ENCODE measurements at places on chromosomes 12 and 14.
A peak's percentile ranks its signal among the peaks of the same experiment; 100 is the strongest.

GRCh38 chr12:1593174-1594005 lies 991 bp downstream of the FBXL14 start:
- no peak for DNase-seq

DNA sequence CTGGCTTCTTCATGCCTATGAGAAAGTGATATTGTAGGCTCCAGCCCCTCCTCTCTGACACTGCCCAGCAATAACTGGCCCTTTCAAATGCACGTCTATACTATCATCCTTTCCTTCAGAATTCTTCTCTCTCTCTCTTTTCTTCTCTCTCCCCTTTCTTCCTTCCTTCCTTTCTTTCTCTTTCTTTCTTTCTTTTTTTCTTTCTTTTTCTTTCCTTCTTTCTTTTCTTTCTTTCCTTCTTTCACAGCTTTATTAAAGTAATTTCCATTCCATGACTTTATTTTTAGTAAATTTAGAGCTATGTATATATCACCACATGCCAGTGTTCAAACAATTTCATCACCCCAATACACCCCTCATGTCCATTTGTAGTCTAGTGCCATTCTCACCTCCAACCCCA lies 302.1 kb downstream of the RPAP3 start:
- no peak for DNase-seq

DNA sequence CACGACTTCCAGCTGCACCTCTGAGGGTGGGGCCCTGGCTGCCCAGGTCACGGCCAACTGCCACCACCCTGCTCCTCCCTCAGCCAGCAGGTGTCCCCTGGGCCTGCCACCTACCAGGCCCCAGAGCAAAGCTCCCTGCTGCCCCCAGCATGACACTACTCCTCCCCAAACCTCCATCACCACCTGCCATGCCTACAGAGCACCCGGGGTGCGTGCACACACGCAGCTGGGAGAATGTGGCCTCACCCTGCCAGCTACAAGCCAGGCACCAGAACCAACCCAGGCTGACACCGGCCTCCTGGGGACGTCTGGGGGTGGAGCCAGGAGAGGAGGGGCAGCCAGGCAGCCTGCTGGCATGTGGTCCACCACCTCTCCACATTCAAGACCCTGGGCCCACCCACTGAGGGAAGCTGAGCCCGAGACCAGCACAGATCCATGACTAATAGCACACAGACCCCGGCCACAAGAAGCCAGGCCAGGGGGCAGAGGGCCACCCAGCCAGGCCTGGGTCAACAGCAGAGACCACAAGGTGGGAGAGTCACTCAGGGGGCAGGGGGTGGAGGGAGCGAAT lies 3.4 kb downstream of the JAG2 start:
- no peak for DNase-seq

GRCh38 chr14:51676549-51676948 lies 24.8 kb downstream of the FRMD6 start:
- DNase-seq: no peak

DNA sequence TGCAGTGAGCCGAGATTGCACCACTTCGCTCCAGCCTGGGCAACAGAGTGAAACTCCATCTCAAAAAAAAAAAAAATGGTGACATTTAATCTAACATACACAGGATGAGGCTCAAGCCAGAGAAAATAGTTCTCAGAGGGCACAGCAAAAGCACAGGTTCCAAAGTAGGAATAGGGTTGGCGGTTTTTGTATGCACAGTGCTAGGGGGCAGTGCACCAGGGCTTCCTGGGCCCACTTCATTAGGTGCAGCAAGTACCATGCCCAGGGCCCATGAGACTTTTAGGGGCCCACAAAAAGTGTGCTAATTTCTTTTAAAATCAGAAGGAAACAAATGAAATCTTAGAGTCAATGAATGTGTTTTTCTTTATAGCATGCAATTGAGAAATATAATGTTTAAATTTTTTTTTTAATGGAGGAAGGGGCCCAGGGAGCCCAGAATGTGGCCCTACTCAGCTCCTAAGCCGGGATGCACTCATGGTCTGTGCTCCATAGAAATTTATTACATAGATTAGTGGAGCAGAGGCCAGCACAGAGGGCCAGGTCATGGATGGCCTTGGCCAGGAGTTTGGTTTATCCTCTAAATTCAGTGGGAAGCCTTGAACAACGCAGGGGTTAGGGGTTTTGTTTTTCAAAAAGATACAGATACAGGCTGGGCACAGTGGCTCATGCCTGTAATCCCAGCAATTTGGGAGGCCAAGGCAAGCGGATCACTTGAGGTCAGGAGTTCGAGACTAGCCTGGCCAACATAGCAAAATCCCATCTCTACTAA lies 2.3 kb downstream of the AK7 start:
- DNase-seq: no peak

GRCh38 chr12:80189241-80189640 lies 89.9 kb downstream of the OTOGL start:
- DNase-seq: peak; percentile 56

GRCh38 chr12:25365340-25365730 lies 114.6 kb upstream of the KRAS start:
- no peak for DNase-seq

- no peak for DNase-seq
These were observed 562.8 kb downstream of the GALC start for GRCh38 chr14:87430214-87430613.

GRCh38 chr14:92516966-92517506 lies 3.5 kb downstream of the RIN3 start:
- no peak for DNase-seq

DNA sequence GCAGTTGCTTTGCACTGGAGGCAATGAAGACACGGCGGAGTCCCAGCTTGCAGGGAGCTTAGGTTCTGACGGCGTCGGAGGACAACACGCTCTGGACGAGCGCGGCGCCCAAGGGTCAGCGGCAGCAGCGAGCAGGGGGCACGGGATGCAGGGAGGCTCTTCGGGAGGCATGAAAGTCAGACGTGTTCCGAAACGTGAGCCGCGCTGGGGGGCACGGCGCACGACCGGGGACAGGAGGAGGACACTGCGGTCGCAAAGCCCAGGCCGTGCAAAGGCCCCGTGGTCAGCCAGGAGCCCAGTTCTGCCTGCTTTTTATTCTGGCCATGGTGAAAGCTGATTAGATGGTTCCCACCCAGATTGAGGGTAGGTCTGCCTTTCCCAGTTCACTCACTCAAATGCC lies 294.6 kb downstream of the SNAPC1 start:
- DNase-seq: no peak

GRCh38 chr14:36655963-36656686 lies 5.5 kb upstream of the PAX9 start:
- DNase-seq: no peak

GRCh38 chr14:91303924-91304229 lies 59.4 kb upstream of the GPR68 start:
- no peak for DNase-seq

DNA sequence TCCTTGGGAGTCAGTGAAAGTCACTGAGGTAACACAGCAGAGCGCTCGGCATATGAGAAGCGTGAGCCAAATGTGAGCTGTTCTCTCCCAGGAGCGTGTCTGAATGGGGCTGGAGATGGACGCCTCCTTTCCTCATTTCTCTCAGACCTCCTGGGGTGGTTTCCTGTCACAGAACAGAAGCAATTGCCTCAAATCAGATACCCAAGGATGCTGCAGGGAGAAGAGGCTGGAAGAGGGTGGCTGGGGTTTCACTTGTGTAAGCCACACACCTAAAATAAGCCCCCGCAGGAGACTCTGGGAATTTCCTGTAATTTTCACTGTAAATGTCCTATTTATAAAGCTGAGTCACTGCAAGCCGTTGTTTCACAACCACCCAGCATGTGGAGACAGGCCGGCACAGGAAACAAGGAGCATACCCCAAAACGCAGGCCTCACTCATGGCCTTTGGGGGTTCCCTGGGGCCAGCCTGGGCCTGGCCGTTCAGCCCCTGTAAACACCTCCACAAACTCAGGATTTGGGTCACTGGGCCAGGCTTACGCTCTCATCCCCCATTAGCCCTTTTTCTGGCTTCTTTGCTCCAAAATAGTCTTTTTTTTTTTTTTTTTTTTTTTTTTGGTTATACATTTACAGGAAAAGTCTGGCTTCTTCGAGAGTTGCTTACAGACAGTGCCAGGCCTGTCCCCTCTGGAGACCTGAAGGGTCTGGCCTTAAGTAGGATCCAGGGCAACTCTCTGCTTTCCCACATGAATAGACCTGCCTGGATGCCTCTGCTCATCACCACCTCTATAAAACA lies 55.3 kb downstream of the VCPKMT start:
- DNase-seq: peak; percentile 88

DNA sequence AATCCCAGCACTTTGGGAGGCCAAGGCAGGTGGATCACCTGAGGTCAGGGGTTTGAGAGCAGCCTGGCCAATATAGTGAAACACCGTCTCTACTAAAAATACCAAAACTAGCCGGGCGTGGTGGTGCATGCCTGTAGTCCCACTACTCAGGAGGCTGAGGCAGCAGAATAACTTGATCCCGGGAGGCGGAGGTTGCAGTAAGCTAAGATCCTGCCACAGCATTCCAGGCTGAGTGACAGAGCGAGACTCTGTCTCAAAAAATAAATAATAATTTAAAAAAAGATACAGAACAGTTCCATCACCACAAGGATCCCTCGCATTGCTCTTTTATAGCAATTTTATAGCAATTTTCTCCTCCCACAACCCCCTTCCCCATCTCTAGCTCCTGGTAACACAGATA lies 4.7 kb upstream of the PDE1B start:
- DNase-seq: no peak

- DNase-seq: no peak
These were observed 125.3 kb upstream of the PWP1 start for GRCh38 chr12:107560165-107560898.

- DNase-seq: no peak
These were observed 13.5 kb downstream of the SLIRP start for GRCh38 chr14:77721437-77721836.

DNA sequence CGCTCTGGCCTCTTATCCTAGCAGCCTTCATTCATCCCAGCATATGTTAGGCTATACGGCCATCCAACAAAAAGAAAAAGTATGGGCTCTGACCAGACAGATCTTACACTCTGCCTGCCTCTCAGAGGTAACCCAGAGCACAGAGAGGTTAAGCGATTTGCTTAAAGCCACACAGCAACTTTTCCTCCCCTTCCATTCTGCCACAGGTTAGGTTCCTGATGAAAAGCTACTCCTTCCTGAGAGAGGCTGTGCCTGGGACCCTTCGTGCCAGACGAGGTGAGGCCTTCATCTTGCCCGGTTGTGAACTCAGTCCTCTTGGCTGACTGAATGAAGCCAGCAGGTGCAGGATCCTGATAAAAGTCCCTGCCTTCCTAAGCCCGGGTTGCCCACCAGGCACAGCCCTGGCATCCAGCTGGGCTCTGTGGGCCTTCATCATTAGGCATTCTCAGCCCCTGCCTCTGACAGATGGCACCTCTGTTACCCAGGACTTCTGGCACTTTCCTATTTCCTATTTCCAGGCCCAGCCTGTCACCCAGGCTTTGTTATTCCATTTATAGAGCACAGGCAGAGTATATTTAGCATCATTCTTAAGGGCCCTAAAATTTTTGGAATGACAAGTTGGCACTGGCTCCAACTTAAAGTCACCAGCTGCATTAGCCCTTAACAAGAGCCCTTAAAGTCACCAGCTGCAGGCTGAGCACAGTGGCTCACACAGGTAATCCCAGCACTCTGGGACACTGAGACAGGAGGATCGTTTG lies 12.8 kb downstream of the SOAT2 start:
- no peak for DNase-seq

GRCh38 chr14:104436741-104437701 lies 142.5 kb upstream of the C14orf180 start:
- no peak for DNase-seq

- no peak for DNase-seq
These were observed 21.3 kb downstream of the ANO2 start for GRCh38 chr12:5923751-5924150.

DNA sequence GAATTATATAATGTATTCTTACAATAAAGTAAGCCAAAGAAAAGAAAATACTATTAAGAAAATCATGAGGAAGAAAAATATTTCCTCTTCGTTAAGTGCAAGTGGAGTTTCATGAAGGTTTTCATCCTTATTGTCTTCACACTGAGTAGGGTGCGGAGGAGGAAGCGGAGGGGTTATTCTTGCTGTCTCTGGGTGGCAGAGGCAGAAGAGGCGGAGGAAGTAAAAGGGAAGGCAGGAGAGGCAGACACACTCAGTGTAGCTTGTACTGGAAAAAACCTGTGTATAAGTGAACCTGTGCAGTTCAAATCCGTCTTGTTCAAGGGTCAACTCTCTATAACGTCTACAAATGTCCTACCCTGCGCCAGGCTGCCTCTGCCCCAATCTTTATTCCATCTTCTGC lies 22.0 kb upstream of the BCL2L14 start:
- DNase-seq: no peak

DNA sequence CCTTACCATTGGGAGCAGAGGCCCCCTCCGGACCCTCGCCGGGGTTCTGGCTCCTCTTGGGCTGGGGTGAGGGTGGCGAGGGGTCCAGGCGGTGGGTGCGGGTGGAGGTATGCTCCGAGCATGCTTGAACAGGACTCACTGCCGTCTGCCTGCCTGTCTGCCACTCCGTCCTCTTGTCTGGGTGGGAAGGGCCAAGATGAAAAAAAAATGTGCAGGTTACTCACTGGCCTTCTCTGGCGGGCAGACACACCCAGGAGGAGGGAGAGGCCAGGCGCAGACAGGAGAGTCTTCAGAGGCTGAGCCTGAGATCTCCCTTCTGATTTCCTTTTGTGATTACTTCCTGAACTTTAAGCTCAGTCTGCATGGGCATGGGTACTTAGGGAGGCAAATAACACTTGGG lies 76.1 kb downstream of the STON2 start:
- DNase-seq: no peak

DNA sequence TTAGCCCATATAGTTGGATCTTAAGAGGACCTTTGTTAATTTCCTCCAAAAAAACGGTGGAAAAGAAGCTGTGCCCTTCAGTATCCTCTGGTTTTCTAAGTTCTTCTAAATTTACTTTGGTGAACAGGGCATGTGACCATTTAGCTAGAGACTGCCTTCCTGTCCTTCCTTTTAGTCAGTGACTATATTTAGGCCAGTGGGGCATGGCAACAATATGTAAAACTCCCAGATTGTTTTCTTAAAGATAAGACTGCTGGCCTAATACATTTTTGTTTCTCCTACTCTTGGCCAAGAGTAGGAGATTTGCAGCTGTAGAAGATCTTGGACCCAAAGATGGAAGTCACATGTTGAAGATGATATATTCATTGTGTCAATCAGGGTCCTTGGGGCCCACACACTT lies 325.1 kb upstream of the DCN start:
- no peak for DNase-seq

GRCh38 chr12:10211940-10212738 lies 538 bp upstream of the GABARAPL1 start:
- peak; percentile 98 for DNase-seq

DNA sequence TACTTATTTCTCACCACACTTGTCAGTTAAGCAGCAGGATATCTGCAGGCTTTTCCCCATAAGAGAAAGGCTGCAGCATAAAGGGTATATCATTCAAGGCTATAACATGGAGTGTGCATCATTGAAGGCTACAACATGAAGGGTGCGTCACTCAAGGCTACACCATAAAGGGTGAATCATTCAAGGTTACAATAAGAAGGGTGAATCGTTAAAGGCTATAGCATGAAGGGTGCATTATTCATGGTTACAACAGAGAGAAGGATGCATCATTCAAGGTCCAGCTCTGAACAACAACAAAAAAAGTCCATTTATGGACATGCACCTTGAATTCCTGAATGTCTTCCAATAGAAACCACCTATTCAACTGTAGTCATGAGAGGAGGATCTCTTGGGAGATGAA lies 32.8 kb upstream of the LUM start:
- DNase-seq: no peak
